ENCODE measurements at places on chromosomes 1 and 21. TPM values are rescaled to one million over a fixed set of nuclear protein-coding genes. Genes with fewer than 3 reads are reported as not detected.

GRCh38 chr21:24636696-24637095 is 970.6 kb downstream of the MRPL39 start:
- DNase-seq, result no peak

The RPL22 gene
- 171 TPM for total RNA-seq

GRCh38 chr1:203476216-203476814 is 709 bp downstream of the PRELP start:
- peak; percentile 57 for DNase-seq

- no peak for DNase-seq
These were observed 1.3 kb upstream of the IL19 start for GRCh38 chr1:206769304-206769731.

The SPRR2D gene
- not detected for total RNA-seq

The IFI44L gene
- 34.3 TPM for total RNA-seq

- DNase-seq, result no peak
These were observed 89.8 kb downstream of the SLC16A1 start for GRCh38 chr1:112866151-112866550.

GRCh38 chr1:12594966-12595756 is 22.8 kb downstream of the DHRS3 start:
- no peak for DNase-seq

GRCh38 chr21:45104560-45104959 is 30.2 kb downstream of the ADARB1 start:
- DNase-seq, result no peak

DNA sequence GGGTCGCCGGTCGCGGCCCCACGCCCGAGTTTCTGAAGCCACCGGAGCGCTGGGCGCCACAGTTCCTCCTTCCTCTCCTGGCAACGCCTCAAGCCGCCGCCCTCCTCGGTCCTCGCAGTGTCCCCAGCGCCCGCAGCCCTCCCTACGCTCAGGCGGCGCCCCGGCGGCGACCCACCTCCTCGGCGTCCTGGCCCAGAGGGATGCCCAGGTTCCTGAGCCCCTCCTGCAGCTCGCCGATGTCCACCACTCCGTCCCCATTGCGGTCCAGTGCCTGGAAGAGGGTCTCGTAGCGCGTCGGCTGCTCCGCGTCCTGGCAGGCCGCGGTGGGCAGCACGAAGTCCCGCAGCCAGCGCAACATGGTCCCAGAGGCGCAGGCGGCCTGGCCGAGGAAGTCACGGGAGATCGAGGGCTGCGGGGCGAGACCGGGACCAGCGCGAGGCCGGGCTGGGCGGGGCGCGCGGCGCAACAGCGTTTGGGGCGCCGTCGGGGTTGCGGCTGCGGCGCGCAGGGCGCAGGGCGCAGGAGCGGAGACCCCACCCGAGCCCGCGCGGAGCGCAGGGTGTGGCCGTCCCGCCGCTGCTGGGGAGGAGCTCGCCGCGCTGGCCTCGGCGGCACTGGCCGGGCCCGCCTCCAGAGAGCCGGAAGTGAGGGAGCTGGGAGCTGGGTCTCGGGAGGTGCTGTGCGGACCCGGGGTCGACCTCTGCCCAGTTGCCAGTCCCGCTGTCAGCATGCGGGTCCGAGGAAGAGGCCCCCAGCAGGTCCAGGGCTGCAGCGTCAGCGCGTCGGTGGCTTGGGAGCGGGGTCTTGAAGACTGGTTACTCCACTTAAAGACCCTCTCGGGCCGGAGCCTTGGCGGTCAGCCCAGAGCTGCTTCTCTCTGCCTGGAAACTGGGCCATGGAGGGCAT is at the start of gene SLC25A24:
SLC25A24 (minus strand) TSS at position 563 of the 906 bp plus-strand sequence; CDS start at position 358, 205 bp downstream.
- DNase-seq, result peak; percentile 50

DNA sequence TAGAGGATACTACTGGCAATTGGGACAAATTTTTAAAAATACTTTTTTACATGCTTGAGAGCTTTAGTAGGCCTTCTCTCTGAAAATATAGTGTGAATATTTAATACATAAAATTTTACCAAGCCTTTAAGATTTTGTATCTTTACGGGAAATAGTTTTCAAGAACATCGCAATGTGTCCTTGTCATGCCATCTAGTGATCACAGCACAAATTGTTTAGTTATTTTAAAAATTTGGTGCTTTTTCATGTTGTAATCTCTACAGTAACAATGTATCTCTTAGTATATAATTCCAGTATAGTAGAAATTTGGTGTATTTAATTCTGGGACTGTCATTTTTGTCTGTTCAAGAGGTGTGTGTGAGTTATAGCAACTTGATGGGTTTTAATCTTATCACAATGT is 6.7 kb downstream of the CDC7 start:
- no peak for DNase-seq

DNA sequence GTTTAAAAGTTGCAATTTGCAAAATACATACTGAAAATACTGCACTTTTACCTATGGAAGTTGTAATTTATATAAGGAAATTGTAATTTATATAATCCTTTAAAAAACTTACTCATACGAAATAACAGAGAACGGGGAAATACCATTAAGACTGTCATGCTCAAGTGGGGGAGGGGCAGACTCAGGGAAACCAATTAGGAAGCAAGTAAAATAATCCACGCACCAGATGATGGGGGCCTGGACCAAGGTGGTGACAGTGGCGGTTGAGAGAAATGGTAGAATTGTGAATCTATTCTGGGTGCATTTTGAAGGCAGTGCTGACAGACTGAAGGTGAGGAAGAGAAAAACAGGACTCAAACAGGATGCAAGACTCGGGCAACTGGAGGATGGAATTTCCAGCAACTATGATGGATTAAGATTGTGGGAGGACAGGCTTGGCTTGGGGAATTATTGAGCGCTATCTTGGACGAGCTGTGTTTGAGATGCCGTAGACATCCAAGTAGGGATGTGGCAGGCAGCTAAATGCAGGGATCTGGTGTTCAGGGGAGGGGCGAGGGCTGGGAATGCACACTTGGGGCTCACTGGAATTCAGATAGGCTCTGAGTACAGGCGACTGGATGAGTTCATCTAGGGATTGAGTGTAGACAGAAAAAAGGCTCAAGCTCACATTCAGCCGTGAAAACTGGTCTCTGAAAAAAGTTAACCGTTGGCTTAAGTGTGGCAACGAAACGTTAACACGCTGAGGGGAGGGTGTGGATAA is 977 bp downstream of the LCA5L start:
- DNase-seq, result no peak

GRCh38 chr1:220045356-220046051 is 801 bp downstream of the EPRS1 start:
- no peak for DNase-seq

- DNase-seq, result no peak
These were observed 14.9 kb upstream of the PPP1R15B start for GRCh38 chr1:204426474-204426873.

DNA sequence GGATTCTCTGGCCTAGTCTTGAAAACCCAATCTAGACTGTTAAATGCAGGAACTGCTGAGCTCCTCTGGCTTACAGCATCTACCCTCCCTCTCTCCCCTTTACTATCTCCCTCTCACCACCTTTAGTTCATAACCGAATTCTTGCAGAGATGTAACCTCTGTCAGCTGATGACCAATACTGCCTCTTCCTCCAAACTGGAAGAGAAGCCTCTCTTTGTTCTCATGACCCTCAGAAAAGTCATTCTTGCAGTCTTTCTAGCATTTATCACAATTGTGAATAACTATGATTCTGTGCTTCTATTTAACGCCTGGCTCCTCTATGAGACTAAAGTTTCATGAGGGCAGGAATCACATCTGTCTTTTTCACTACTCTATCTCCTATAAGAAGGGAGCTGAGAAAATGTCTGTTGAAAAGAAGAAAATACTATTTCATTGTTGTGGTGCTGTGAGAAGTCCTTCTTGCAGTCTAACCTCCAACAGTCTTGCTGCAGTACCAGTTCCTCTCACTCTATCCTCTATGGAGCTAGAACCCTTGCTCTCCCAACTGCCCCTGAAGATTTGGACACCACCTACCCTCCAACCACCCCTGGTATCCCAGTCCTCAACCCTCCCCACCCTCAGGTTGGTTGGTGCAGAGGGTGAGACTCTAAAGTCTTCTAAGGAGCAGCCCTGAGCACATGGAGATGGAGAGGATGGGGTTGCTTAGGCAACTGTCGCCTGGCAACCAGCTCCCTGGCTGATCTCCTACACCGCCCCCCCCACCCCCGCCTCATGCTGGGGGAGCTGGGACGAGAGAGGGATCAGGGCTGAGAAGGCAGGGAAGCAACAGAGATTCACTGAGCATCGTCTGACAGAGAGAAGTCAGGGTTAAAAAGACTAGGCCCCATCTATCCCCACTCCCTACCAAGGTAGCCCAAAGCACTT is 13.9 kb downstream of the MEF2D start:
- no peak for DNase-seq

- DNase-seq, result no peak
These were observed 62.3 kb downstream of the EIF4G3 start for GRCh38 chr1:21114431-21114830.

DNA sequence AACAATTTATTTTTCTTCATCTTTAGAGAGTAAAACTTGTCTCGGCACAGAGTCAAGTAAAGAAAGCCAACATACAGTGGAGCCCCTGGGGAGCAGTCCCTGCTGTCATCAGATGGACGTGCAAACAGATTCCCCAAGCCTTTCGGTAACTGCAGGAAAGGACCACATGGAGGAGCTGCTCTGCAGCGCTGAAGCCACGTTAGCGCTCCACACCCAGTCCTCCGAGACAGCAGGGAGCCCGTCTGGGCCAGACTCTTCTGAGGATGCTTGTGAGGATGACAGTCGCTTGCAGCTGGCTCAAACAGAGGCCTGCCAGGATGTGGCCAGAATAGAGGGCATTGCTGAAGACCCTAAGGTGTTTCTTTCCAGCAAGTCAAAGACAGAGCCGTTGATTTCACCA is 77.1 kb upstream of the SCCPDH start:
- peak; percentile 13 for DNase-seq

The PLPPR5 gene
- total RNA-seq, result 4.5 TPM

The GPX7 gene
- 85.6 TPM for total RNA-seq

- DNase-seq, result no peak
These were observed 22.6 kb upstream of the KCNQ4 start for GRCh38 chr1:40760984-40761383.

DNA sequence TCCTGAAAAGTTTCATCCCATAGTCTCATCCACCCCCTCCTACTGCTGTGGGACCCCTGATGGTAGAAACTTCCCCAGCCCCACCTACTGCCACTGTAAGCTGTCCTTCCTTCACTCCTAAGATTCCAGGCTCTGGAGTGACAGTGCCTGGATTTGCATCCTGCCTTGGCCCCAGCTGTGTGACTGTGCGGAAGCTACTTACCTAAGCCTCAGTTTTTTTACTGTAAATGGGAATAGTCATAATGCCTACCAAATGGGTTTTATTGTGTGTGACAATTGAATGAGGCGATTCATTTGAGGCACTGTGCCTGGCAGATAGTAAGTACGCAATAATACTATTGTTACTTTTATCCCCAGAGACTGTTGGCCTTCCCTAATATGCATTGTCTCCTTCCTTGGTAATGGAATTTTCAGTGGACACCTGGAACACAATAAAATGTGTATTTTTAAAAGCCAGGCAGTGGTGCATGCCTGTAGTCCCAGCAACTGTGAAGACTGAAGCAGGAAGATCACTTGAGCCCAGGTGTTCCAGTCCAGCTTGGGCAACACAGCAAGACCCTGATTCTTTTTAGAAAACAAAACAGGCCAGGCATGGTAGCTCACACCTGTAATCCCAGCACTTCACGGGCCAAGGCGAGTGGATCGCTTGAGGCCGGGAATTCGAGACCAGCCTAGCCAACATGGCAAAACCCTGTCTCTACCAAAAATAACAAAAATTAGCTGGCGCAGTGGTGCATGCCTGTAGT is 55.0 kb upstream of the ZNF326 start:
- DNase-seq, result no peak

The SELL gene
- total RNA-seq, result 15.9 TPM

The BTBD19 gene
- total RNA-seq, result 6.8 TPM

GRCh38 chr21:46188226-46189212 is 4.3 kb upstream of the SPATC1L start:
- DNase-seq, result no peak

The C4BPA gene
- 0.20 TPM for total RNA-seq

The COL9A2 gene
- total RNA-seq, result 14.1 TPM

The ODR4 gene
- 35.7 TPM for total RNA-seq

DNA sequence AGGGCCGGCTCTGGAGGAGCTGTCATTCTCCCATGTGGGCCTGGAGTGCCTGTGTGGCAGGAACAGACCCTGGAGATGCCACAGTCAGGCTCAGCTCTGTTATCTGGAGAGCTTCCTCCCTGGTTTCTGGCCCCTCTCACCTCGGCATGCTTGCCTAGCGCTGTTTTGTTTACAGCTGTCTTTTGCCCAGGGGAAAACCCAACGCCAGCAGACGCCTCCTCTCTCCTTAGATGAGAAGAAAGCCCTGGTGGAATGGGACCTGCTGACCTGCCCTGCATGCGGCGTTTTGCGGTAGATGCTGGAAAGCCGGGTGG is 104.9 kb downstream of the CRYAA start:
- DNase-seq, result no peak

DNA sequence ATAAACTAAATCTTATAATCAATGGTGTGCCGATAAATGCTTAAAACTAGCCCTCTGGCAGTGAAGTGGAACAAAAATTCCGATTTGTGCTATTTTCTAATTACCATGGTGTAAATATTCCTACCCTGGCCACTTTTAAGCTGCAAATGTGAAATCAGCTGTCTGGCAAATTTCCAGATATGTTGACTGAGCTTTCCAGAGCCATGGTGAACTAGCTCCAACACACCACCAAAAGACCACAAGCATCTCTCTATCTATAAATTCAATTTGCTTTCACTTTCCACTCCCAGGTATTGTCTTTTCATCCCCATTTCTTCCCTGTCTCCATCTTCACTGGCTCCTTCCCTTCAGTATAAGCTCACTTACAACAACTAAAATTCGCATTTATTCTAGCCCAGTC is 152.3 kb upstream of the RGS18 start:
- no peak for DNase-seq

- DNase-seq, result no peak
These were observed 21.9 kb downstream of the GPR161 start for GRCh38 chr1:168114845-168115244.

GRCh38 chr1:2451741-2452140 is 24.3 kb upstream of the PLCH2 start:
- no peak for DNase-seq

DNA sequence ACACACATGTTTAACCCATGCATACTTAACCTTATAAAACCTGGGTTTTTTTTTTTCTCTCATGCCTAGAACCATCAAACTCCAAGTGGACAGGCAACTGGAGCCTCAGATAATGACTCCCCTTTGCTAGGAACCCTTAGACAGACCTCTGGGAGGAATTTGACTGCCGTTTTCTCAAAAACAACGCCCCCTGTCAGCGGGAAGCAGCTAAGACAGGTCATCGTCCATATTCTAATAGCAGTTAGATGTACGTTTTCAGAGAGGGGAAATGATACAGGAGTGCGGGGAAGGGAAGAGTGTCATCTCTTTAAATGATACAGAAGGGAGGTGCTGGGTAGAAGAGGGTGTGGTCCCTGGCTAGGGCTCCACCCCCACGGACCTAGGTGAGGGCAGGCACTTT is 34.7 kb downstream of the LRRC3 start:
- DNase-seq, result no peak

All from spinal cord (tissue), 10 donors.